ENCODE measurements at places on chromosomes 6 and 20. TPM values are rescaled to one million over a fixed set of nuclear protein-coding genes. Genes with fewer than 3 reads are reported as not detected.

Gene TSHZ2
- 0.38 TPM for total RNA-seq

Gene ACTL10
- 2.4 TPM for total RNA-seq

- no peak for DNase-seq
Measured at GRCh38 chr6:116030770-116031169, 29.9 kb downstream of the FRK start.

DNA sequence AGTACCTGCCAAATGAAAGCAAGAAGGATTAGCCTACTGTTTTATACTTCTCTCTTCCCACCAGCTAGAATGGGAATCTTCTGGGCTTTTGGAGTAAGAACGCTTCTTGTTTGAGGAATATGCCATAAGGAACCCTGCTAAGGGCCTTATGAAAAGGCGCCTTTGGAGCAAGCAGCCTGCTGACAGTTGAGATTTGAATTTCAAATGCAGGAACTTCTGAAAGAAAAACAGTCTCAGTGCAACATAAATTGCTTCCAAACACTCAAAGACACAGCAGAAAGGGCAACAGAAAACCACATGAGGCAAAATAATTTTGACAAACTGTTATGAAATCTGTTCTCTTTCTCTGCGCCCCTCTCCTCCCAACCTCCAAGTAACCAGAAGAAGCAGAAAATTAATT lies 149.4 kb upstream of the B3GAT2 start:
- DNase-seq = no peak

GRCh38 chr6:129253727-129254126 lies 370.8 kb downstream of the LAMA2 start:
- no peak for DNase-seq

DNA sequence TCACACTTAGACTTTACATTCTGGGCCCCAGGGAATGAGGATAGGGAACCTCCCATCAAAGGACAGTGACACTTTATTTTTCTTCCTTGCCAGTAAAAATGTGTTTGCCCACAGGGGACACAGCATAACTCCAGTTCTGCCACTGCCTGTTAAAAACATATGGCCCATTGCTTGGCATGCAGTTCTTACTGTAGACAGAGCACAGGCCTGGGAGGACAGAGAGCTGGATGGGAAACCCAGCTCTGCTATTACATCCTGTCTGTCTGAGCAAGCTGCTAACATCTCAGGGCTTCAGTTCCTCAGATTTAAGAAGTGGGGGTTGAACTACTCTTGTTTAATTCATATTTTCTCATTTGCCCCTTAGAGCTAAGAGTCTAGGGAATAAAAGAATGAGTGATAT lies 120.2 kb downstream of the AKAP7 start:
- no peak for DNase-seq

Gene IRF4
- 409 TPM for total RNA-seq

Gene RNF5
- 57.9 TPM for total RNA-seq

Gene TREM1
- total RNA-seq = not detected
